ENCODE measurements at places on chromosomes 5 and 9.

DNA sequence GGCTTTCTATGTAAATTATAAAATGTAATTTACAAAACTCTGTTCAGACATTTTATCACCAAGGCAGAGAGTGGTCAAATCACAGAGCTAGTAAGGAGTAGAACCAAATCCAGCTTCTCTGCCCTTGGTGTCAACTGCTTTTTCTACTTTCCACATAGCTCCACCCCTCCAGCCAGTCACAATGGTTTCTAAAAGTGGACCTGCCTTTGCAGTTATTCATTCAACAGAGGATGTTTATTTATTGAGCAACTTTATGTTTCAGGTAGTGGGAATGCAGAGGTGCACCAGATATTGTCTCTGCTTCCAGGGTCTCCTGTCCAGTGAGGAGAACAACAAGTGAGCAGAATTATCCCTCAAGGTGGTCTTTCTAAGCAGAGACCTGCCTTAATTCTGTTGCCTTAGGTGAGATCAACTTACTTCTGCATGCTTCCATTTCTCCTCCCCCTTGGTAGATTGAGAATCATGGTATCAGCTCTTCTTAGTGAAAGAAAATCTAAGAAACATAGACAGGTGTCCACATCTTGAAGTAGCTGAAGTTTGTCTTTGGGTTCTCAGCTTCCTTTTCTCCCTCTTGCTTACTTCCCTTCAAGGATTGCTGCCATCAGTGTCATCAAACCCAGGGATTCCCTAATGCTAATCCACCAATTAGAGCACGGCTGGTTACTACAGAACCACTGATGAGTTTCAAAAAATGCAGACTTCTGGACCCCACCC is 17.2 kb upstream of the PDCD1LG2 start:
- no peak for DNase-seq

GRCh38 chr5:74035521-74035937 is 409.5 kb downstream of the ARHGEF28 start:
- no peak for DNase-seq

DNA sequence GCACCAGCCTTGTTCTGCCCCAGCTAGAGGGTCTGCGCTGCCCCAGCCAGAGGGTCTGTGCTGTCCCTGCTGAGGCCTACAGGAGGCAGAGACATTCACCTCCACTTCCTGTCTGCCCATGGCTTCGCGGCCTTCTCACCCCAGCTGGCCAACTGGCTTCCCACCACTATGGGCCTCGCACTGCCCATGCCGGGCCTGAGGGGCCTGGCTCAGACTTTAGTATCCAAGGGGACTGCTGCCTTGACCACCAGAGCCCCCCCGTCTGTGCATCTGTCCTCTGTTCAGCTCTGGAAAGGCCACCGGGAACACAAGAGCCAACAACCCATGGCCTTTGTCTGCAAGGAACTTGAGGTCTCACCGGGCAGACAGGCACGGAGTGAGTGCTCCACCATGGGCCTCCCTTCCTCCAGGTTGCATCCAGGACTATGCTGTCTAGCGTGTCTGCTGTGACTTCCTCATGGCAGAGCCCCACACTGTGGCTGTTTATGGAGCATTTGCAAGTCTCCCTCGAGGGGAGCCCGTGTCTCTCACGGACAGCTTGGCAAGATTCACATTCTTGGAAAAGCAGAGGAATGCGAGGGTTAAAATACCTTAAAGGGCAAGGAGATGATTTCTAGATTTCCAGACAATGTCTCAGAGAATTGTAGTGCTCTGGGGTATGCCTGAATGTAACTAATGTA is 1.7 kb downstream of the DCANP1 start:
- DNase-seq: peak; percentile 85

GRCh38 chr9:115403753-115404152 is 285.8 kb upstream of the TNC start:
- no peak for DNase-seq

DNA sequence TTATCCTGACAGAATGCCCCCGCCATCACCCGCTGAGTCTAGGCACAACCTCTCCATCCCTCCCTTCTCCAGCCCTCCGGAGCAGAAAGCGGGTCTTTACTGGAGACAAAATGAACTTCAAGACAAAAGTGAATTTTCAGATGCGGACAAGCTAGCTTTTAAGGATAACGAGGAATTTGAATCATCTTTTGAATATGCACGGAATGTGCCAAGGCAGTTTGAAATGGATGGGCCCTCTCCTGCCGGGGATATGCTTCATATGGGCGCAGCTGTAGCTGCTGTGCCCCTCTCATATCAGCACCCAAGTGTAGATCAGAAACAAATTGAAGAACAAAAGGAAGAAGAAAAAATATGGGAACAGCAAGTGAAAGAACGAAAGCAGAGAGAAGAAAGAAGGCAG is 37.5 kb downstream of the CPLANE1 start:
- DNase-seq: no peak
